Stimulated activated CD8-positive, alpha-beta memory T cell treated with anti-CD3 and anti-CD28 coated beads, Interleukin-4, amount 100 ng/mL, for 1 hour (primary cell): ENCODE measurements at places on chromosomes 2 and 18.

DNA sequence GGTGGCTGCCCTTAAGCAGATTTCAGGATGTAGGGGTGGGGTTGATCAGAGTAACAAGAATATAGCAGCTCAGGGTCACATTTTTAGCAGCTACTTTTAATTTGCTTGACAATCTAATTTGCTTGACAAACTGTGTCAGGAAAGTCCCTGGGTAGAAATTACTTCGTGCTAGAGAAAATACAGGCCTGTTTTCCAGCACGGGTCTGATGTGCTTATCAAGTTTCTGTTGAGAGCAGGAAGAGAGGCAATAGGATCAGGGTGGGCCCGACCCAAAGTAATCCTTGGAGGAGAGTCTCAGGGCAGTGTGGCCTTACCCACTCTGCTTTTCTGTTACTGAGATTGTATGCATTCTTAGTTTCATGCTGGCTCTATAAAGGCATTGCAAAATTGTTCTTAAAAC is 221.5 kb downstream of the TSN start:
- no peak for DNase-seq

DNA sequence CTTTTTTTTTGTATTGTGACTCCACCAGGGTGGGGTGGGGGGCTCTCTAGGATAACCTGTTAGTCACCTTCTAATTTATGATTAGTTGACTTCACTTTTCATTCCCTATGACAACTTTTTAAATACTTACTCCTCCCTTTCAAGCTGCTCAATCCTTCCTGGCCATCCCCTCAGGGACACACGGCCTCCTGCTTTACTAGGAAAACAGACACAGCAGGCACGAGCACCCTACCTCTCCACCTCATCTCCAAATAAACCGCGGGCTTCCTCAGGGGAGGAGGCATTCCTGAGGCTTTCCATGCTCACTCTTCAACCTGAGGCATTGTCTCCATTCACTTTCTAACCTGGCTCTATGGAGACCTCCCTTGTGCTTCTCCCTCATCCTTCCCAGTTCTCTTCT is 33.0 kb downstream of the B4GALT6 start:
- no peak for DNase-seq

DNA sequence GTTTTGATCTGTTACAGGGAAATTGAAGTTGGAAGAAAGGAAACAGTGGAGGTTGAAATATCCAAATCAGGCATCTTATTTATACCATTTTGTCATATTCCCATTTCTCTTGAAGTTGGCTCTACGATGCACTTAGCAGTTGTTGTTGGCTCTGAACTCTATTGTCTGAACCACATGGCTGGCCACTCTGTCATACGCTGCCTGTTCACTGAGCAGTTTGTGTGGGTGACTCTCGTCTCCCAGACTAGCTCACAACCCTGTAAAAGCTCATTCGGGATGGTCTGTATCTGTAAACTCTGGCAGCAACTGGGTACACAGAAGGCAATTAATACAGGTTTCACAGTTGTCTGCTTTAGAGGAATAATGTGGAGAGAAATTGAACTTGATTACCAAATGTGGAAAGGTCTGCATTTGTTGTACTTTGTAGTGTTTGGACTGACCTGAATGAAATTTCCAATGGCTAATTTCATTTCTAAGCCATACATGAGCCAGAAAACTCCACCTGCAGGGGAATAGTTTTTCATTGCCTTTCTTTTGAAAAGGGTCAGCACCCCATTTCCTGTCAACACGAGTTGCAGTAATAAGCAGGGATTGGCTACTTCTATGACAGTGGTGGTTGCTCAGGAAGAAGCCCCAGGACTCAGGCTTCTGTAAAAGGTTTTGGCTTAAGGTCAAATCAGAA is 378.2 kb downstream of the OSR1 start:
- DNase-seq, result no peak

- DNase-seq, result no peak
These were observed 56.6 kb downstream of the RPL37A start for GRCh38 chr2:216555274-216555673.

DNA sequence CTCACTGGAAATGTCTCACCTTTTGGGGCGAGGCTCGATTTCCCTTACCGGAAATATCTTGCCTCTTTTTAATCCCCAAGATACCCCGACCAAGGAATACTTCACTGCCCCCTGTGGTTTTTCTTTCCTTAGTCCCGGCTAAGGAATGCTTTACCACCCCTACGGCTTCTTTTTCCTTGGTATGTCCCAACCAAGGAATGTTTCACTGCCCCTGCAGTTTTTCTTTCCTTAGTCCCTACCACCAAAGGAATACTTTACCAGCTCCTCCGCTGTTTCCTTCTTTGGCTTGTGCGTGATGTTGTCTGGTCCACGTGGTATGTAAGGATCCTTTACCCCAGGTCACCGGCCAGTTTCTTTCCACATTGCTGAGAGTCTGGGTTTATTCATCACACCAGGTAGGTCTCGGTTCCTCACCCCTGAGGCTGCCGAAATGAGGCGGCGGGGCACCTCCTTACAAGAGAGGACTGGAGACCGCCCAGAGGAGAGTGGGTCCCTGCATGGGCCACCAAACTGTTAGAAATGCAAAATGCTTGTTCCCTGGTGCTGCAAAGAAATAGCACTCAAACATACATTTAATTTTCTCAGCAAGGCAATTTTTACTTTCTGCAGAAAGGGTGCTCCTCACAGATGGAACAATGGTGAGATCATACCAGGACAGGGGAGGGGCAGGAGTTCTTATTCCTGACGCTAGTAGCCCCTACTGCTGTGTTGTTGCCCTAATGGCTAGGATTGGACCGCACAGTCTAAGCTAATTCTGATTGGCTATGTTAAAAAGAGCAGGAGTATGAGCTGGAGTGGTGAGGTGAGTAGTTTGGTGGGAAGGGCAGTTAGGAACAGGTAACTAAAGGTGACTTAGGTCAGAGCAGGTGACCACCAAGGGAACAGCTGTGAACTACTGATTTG is 33.4 kb upstream of the CLASP1 start:
- DNase-seq, result no peak

DNA sequence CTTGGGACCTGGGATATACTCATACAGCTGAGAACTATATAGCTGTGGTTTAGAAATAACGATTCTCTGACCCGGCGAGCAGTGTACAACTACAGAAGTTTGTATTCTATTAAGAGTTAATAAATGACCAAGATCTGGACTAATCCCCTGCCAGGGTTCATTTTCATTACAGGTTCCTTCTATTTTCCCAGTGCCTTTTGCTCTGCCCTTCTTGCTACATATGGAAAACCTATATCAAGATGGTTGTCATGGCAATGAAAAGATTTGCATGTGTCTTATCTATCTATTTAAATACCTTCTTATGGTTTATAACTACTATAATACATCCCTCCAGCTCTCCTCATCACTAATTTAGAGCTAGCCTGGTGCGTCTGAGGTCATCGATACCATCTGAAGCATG is 965.2 kb downstream of the BCL11A start:
- no peak for DNase-seq

GRCh38 chr18:5962362-5962761 is 67.0 kb upstream of the TMEM200C start:
- no peak for DNase-seq

DNA sequence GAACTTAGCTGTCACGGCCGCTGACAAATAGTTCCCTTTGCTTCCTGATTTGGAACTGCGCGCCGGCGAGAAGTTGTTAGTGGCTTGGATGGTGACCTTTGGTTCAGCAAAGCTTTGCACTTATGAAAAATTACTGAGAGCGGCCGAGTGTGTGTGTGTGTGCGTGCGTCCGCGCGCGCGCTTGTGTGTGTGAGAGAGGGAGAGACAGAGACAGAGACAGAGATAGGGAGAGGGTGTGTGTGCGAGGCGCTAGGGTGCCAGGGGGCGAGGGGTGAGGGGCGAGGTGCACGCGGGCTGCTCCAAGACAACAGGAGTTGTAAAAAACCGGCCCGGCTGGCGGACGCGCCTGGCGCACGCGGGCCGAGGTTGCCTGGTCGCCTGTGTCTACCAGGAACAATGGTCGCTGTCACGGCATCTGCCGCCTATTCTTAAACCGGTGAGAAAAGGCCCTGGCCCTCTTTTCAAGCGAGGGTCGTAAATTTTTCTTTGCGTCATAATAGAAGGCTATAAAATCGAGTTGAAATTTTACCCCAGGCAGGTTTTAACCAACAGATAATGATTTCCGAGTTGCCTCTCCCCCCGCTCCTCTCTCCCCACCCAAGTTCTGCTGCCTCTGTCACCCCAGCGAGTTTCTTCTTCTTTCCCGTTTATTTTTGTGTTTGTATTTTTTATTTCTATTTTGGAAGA is 535 bp downstream of the HOXD3 start:
- DNase-seq, result no peak

DNA sequence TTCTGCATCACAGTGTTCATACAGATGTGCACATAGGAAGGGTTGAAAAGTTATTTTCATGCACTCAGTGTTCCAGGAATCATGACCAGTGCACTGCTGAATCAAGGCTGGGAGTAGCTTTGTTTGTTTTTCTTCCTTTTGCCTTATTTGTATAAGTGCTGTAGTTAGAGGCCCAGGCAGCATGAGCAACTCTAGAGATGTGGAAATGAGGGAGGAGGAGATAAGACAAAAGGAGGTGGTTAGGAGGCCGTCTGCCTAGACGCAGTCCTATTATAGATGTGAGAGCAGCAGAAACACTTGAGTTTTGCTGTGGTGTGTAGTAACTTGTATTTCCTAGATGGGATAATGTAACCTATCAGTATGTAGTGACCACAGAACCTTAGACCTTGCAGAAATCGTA is 264.3 kb upstream of the RASGRP3 start:
- no peak for DNase-seq

GRCh38 chr2:11742317-11742701 is 4.1 kb upstream of the LPIN1 start:
- DNase-seq, result no peak

DNA sequence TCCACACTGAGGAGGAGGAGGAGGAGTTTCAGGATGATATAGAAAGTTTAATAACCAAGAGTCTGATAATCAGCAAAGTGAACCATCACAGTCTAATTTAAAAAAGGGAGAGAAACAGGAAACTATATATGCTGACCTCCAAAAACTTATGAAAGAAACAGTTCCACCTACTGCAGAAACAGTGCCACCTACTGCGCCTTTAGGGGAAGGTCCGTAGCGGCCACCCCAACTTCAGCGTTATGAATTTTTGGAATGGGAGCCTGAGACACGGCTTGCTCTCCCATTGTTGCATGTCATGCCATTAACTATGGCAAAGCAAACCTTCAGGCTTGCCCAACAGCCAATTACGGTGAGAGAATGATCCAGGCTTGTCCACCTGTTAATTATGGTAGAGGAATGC is 1719.2 kb upstream of the LRRTM1 start:
- no peak for DNase-seq
